ENCODE measurements at places on chromosomes 16 and 17.

DNA sequence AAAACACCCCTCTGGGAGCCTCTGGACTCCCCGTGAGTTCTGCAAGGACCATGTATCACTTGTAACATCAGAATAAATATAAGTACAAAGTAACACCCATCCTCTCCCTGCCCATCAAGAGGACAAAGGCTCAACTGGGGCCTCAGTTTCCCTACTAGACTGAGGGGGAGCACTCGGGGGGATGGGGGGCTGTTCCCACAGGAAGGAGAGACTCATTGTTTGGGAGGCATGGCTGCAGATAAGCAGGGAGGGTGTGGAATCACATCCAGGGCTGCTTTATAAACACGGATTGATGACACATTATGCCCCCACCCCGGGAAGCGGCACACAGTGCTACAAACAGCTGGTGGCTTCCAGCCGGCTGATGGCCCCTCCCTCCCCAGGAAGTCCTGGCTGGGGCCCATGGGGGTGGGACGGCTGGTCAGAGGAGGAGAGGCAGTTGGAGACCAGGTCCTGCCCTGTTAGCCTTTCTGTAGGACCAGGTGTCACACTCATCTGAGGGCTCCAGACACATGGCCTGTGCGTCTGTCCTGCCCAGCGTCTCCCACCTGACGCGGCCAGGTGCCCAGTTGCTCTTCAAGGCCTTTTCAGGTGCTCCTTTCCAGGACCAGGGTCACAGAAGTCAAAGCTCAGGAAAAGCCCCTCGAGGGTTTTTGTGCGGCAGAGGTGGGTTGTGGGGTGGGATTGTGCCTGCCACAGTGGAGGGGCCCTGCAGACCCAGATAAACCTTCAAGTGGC, 1.3 kb upstream of the MPG start:
- DNase-seq: no peak

DNA sequence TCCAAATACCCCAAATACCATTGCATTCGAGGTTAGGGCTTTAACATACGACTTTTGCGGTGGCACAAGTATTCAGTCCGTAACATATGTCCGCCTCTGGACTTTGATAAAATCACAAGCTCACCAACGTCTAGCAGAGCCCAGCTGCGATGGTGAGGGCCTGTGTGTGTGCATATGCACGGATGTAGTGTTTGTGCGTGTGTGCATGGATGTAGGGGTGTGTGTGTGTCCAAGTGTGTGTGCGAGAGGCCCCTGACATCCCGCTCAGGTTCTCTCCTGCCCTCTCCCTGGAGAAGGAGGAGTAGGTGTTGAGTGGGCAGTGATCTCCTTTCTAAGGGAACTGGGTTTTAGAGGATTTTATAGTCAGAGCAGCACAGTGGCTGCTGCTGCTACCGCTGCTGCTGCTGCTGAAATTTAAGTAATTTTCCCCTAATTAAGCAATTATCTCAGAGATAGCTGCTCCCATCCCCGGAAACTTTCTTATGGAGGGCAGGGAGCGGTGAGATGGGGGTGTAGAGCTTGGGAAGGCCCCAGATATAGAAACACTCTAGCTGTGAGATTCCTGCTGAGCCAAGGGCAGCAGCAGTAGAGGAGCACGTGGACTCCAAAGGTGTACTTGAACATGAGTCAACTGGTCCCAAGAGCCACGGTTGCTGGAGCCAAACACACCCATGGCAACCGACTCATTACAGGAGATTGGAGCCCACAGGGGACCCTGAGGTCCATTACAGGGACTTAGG, 121.7 kb upstream of the SDK2 start:
- DNase-seq: no peak

GRCh38 chr17:37134050-37134449, 185.3 kb downstream of the AATF start:
- no peak for DNase-seq

GRCh38 chr17:34259146-34259545, 4.1 kb downstream of the CCL2 start:
- no peak for DNase-seq

- DNase-seq: peak; percentile 60
Measured at GRCh38 chr16:89031715-89032659, 55.0 kb upstream of the CBFA2T3 start.

GRCh38 chr16:50570354-50570753, 22.2 kb downstream of the NKD1 start:
- no peak for DNase-seq

DNA sequence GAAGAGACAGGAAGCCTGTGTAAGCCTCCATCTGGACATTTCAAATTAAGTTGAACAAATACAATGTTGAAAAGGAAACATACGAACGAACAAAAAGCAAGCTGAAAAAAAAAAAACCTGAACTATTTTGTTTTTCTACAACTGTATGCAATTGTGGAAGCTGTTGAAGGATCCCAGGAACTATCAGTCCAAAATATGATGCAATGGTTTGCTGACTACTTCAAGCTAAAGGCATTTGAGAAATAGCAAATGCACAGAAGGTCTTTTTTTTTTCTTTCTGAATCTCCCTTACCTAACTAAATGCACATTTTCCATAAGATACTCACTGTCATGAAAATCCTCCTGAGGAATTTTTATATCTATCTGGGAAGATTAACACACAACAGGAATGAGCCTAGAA, 40.2 kb downstream of the MAF start:
- no peak for DNase-seq

- DNase-seq: peak; percentile 78
Measured at GRCh38 chr17:75031972-75032719, 14.6 kb downstream of the ATP5PD start.

Data from stimulated activated CD8-positive, alpha-beta memory T cell treated with anti-CD3 and anti-CD28 coated beads, Interleukin-4, amount 100 ng/mL, for 48 hours (primary cell).